Activated CD8-positive, alpha-beta memory T cell treated with anti-CD3 and anti-CD28 coated beads for 4 hours (primary cell): ENCODE measurements at places on chromosomes 3 and 15.
A peak's percentile ranks its signal among the peaks of the same experiment; 100 is the strongest.

GRCh38 chr3:56253941-56254665 lies 214.2 kb downstream of the ERC2 start:
- no peak for DNase-seq

- DNase-seq, result no peak
Measured at GRCh38 chr15:80878867-80879250, 99.7 kb downstream of the CEMIP start.

GRCh38 chr15:64197425-64197824 lies 34.6 kb upstream of the PPIB start:
- no peak for DNase-seq

- no peak for DNase-seq
Measured at GRCh38 chr3:107561980-107562379, 39.2 kb downstream of the BBX start.

DNA sequence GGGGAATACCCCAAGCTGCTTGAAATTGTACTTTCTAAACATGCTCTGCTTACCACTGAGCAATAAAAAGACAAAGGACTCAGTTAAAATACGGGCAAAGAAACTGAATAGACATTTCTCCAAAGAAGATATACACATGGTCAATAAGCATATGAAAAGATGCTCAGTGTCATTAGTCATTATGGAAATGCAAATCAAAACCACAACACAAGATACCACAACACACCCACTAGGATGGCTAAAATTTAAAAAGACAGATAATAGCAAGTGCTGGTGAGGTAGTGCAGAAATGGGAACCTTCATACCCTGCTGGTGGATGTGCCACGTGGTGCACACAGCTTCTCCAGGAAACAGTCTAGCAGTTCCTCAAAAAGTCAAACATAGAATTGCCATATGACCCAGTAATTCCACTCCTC lies 21.3 kb downstream of the LRIG1 start:
- no peak for DNase-seq

- DNase-seq, result no peak
Measured at GRCh38 chr3:124404621-124405020, 325.6 kb upstream of the UMPS start.

- DNase-seq, result no peak
Measured at GRCh38 chr3:4825436-4826236, 153.6 kb upstream of the BHLHE40 start.

DNA sequence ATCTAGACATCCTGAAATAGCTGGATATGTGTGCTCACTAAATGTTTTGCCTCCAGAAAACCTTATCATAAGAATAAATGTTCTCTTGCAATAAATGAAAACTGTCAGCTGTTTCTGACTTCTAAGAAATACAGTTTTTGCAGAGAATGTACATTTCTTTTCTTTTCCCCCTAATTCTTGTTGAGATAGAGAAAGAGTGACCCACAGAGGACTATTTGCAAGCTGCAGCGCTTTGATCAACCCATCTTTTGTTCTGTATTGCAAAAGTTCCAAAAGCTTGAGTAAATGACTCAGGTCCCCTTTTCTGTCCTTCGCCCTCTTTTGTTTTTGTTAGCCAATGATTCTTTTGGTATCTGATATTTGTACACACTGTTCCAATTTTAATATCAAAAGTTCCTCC lies 141.9 kb downstream of the BBX start:
- no peak for DNase-seq

DNA sequence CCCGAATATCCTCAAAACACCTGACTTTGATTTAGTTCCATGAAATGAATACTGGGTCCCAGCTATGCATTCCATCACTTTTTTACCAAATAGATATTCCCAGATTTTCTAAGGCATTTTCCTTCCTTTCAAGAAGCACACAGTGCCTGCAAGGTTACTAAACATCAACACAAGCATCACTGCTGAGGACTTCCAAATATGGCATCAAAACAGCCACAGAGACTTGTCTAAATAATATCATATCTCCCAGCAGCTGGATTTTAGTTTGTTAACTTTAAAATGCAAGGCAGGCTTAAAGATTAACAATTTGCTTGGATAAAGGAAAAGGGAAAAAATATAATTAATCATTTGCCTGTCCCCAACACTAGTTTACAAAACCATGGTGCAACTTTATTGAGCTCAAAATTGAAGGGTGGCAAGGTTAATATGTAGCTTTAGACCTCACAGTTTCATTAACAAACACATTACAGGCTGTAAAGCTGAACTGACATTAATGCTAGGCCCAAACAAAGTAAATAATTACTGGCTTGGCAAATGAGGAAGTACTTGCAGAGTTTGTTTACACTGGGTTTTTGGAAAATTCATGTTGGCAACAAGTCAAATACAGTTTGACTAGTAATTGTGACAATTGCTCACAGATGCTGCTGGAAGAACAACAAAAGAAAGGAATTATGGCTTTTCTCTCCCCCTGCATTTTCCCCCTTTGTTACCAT lies 401.7 kb upstream of the CDIN1 start:
- no peak for DNase-seq

DNA sequence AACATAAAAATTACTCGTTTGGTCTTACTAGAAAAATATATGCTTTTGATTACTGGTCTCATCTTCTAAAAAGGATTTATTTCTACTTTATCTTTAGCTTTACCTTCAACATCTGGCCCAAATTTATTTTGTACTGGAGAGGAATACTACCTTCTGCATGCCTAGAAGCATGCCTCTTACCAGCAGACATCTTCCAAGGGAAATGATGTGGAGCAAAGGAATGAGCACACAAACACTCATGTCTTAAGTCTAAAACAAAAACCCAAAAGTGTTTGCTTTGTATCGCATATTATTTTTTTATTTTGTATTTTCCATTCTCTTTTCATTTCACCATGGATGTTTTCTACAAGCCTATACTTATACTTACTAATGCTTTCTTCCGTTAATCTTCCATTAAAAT lies 304.6 kb upstream of the KCNMB2 start:
- DNase-seq, result no peak

DNA sequence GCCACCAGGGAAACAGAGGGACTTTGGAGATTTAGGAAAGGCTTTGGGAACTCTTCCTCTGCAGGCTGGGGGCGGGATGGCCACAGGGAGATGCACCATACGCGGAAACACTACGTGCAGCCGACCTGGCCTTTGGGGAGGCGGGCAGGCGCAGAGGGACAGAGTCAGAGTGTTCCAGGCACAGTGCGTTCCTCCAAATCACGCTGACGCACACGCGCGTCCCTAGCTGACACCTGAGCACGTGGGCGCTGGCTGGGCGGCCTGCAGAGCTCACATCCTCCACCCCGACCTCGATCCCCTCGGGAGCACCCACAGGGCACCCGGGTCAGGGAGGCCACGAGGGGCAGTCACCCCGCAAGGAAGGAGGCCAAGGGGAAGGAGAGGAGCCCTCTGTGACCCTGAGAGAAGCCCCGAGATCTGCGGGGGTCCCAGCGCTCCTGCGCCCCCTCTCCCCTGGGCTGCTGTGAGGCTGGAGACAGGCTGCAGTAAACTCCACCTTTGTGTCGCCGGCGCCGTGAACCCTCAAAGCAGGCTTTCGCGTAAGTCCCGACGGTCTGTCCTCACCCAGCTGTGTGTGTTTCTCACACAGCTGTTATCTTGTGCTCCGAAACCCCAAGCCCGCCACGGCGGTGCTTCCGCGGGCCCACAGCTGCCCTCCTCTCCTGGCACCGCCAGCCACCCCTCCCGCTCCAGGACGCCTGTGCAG lies 196.3 kb downstream of the OCA2 start:
- no peak for DNase-seq

DNA sequence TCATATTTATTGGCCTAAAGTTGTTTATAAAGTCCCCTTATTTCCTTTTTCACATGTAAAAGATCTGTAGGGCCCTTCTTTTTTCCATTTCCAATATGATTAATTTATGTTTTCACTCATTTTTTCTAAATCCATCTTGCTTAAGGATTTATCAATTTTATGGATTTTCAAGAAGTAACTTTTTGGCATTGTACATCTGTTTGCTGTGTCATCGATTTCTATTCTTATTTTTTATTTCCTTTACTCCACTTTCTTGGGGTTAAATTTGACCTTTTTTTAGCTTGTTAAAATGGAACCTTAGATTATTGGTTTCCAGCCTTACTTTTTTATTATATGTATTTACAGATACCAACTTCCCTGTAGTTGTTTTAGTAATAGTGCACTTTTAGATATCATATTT lies 207.9 kb downstream of the LRTM1 start:
- DNase-seq, result no peak

- DNase-seq, result no peak
Measured at GRCh38 chr3:45763303-45763675, 33.0 kb downstream of the SLC6A20 start.

GRCh38 chr3:158110658-158111018 lies 749 bp downstream of the RSRC1 start:
- no peak for DNase-seq

GRCh38 chr3:113055201-113055600 lies 64.4 kb downstream of the GTPBP8 start:
- no peak for DNase-seq

GRCh38 chr15:87212041-87212440 lies 1044.5 kb downstream of the NTRK3 start:
- DNase-seq, result no peak

DNA sequence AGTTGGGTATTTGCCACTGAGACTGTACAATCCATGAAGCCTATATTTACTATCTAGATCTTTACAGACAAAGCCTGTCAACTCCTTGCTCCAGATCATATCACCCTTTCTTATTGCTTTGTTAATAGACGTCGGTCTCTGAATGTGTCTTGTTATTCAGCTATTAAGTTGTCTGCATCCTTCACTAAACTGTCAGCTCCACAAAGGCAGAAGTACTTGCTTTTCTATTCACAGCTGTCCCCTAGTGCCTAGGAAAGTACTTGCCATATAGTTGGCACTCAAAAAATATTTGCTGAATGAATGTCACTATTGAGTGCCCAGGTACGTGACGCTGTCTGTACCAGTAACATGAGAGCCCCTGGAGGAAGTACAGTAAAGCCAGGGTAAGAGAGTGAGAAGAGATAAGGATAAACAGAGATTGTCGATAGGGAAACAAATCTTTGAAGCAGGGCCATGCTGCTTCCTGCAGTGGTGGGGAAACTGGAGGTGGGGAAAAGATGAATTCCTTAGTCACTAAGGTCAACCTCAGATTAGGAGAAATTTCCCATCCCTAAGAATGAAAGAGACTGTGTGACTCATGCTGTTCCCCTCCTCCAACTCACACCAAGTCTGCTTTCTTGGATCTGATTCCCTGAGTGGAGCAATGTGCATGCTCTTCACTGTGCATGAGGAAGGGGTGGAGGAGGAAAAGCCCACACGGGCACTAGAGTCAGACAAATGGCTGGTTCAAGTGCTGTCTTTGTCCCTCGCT lies 36.3 kb downstream of the PRICKLE2 start:
- DNase-seq, result no peak

GRCh38 chr3:151135541-151136337 lies 50.3 kb downstream of the MED12L start:
- DNase-seq, result peak; percentile 9

DNA sequence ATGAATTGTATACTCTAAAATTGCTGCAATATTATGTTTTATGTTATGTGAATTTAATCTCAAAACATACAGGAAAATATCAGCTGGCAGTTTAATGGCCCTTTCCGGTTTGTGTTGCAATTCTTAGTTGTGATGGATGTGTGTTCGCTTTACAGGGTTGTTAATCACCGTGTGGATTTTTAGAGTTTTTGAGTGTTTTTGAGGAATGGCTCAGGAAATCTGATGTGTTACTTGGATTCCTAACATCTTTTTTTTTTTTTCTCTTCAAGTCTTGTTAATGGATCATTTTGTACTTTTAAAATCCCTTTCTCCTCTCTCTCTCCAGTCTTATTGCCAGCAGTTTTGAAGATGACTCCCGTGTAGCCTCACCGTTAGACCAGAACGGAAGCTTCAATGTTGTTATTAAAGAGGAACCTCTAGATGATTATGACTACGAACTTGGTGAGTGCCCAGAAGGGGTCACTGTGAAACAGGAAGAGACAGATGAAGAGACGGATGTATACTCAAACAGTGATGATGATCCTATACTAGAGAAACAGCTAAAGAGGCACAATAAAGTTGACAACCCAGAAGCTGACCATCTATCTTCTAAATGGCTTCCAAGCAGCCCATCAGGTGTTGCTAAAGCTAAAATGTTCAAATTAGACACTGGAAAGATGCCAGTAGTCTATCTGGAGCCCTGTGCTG lies 35.7 kb downstream of the MGA start:
- DNase-seq, result peak; percentile 15

DNA sequence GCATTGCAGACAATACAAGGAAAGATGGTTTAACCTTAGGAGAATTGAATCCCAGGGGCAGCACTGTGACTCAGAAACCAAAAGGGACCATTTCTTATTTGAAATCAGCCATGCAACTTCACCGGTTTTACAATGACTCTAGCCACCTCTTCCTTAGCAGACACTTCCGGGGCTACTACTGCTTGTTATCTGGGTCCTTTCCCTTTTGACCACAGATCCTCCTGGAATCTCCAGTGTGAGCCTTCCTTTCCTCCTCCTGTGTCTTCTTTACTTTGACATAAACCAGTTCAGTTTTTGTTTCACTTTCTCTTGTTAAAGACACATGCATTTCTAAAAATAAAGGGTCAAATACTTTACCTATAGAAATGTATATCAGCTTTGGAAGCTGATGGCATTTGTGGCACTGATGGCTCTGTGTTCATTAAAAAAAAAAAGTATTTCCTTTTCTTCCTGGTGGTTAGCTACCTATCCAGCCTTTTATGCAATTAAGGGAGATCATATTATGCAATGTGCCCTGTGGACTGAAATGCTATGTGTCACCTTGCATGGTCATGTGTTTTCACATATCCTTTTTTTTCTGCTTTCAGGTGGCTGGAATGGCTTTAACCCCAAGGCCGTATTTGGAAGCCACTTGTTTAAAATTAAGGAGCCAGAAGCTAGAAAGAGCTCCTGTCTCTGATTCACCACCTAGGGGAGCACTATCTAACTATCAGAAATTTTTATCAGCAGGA lies 296.2 kb downstream of the CHL1 start:
- no peak for DNase-seq

DNA sequence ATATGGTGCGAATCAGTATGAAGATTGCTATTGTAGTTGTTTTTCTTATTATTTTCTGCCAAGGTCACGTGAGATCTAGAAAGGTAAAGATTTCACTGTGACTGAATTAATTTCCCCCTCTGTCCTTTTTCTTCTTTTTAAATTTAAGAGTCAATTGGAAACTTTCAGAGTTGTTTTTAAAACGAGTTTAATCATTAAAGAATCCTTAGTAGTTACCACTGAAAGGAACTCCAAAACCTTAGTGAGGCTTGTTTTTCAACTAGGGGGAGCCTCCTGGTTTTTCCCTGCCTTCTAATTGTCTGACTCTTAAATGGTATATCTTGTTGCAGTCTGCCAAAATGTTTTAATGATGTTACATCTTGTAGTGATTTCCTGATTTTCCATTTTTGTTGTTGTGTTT lies 17.6 kb downstream of the P2RY12 start:
- no peak for DNase-seq

GRCh38 chr15:101641894-101642293 lies 10.3 kb downstream of the TM2D3 start:
- no peak for DNase-seq

DNA sequence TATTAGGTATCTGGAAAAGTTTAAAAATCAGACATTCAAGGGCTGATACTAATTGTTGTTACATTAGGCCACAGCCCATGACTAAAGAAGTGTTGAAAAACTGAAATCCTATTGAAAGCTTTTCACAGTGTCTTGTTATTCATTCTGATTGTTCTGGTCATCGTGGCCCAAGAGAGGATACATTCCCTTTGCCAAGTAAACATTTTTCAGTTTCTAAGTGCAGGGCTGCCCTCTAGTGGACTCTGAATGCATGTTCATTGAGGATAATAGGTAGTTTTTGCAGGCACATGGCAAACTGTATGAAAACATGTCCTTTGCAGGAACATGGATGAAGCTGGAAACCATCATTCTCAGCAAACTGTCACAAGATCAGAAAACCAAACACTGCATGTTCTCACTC lies 181.1 kb downstream of the MYRIP start:
- no peak for DNase-seq
